Activated CD4-positive, alpha-beta T cell treated with anti-CD3 and anti-CD28 coated beads, Interleukin-2, amount 10 ng/mL, durations not matched to agents 7 days and 5 days (primary cell): ENCODE measurements at places on chromosomes 6 and 20. TPM values are rescaled to one million over a fixed set of nuclear protein-coding genes. Genes with fewer than 3 reads are reported as not detected.

GRCh38 chr6:16470502-16471221 is 232.3 kb downstream of the GMPR start:
- no peak for DNase-seq

Gene HUS1B
- 1.5 TPM for total RNA-seq

GRCh38 chr6:33206027-33206863 is 1.8 kb downstream of the HSD17B8 start:
- no peak for DNase-seq

GRCh38 chr20:58988565-58988882 is 7.5 kb downstream of the NELFCD start:
- no peak for DNase-seq

Gene KCNK16
- not detected for total RNA-seq

GRCh38 chr6:24775520-24776058 is 852 bp downstream of the GMNN start:
- DNase-seq, result peak; percentile 22
